ENCODE measurements at places on chromosomes 5 and 9.

DNA sequence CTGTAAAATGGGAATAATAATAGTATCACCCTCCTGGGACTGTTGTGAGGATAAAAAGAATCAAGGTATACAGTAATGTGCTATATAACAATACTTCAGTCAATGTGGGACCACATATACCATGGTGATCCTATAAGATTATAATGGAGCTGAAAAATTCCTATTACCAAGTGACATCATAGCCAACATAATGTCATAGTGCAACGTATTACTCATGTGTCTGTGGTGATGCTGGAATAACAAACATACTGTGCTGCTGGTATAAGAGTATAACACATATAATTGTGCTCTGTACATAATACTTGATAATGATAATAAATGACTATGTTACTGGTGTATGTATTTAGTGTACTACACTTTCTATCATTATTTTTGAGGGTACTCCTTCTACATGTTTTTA lies 38.1 kb downstream of the LIFR start:
- DNase-seq: no peak

GRCh38 chr9:81427870-81428269 lies 261.5 kb downstream of the TLE1 start:
- DNase-seq: no peak

DNA sequence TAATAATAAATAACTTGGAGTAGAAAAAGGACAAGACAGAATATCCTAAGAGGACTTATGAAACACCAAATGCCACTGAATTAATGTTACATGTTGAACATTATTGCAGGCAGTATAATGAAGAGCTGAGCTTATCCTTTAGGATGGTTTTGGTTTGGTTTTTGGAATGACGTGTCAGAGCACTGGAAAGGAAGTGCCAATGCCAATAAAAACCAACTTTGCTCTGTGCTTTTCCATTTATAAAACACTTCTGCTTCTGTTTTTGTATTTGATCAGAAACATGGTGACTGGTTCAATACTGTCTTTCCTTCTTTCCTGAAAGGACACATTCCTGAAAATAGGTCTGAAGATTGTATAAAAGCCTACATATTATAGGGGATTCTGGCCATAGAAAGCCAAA lies 4.2 kb downstream of the MEGF10 start:
- DNase-seq: no peak

DNA sequence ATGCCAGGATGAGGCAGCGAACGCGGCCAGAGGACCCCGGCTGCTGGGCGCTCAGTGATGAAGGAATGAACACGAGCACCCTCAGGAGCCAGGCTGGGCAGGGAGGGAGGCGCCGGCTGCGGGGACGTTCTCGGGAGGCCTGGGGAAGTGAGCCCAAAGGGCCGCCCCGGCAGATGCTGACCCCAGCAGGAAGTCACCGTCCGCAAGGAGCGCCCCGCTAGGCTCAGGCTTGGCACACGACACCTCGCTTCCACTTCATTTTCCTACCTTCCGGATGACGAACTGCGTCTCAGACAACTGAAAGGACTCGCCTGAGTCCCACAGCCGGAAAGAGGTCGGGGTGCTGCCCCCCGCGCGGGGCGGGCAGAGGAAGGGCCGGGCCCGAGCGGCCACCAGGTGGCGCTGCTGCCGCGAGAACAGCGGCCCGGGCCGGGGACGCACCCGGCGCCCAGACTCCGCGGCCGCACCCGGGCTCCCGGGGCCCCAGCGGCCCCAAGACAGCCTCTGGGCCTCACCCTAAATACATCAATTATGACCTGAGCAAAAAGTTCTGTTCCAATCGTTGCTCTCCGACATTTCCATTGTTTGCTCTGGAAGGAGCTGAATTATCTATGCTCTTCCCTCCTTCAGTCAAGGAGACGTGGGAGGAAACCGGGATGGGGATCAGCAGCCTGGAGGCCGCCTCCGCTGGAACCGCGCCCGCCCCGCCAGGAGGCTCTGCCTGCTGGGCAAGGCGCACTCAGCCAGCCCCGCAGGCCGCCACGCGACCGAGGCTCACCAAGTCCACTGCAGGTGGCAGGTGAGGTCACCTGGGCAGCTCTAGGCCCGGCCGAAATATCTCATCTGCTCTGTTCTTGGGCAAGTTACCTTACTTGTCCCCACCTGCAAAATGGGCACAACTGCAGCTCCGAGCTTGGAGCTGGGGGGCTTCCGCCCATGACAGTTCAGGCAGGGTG lies 107.0 kb downstream of the ZNF354C start:
- DNase-seq: peak; percentile 46

GRCh38 chr9:127340721-127341120 lies 56.2 kb upstream of the SLC2A8 start:
- no peak for DNase-seq

Data from activated CD4-positive, alpha-beta memory T cell treated with anti-CD3 and anti-CD28 coated beads, Interleukin-2, amount 10 ng/mL, durations not matched to agents 7 days and 5 days (primary cell).